Eye (tissue), 1 donor: ENCODE measurements at places on chromosomes 3 and 15.

GRCh38 chr3:44427683-44428082 lies 49.8 kb downstream of the ZNF445 start:
- DNase-seq: no peak

DNA sequence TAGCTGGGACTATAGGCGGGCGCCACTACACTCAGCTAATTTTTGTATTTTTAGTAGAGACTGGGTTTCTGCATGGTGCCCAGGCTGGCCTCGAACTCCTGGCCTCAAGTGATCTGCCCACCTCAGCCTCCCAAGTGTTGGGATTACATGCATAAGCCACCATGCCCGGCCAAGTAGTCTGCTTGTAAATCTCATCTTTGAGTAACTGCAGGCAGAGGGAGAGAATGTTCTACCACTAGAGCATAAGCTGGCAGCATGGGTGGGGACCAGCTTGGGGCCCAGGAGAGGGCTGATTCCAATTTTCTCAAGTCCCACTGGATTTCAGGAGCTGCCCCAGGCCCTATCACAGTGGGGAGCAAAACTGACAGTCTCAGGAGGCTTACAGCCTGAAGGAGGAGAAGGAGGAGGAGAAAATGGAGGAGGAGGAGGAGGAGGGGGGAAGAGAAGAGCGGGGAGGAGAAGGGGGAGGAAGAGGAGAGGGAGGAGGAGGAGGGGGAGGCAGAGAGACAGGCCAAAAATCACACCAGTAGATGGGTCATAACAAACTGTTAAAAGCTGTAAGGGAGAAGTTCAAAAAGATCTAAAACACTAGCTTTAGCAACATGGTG lies 229.1 kb upstream of the IGF1R start:
- DNase-seq: no peak

DNA sequence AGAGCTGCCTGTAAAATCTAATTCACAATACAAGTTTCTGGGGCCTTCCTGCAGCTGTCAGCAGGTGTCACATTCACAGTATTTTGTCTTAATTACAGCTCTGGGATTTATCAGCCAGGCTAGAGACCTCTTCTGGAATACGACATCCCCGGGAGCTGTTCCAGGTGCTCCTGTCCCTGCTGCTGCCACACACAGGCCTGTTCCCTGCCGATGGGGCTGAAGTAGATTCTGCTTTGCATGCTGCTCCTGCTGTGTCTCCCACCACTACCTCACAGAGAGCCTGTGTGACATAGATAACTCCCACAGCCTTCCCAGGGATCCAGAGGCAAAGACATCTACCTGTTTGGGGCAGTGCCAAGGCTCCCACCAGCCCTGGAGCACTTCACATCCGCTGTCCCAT lies 20.4 kb downstream of the COLQ start:
- DNase-seq: no peak

DNA sequence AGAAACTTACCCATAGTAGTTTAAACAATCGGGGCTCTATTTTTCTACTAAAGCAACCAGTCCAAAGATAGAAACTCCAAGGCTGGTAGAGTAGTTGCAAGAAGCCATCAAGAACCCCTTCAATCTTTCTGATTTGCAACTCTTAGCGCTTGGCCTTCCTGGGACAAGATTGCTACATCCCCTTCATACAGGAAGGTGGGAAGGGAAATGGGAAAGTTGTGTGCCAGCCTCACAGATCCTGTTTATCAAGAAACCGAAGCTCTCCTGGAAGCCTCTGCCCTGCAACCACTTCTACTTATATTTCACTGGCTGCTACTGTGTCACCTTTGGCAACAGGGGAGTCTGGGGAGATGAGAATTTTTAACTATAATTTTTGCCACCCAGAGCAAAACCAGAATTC lies 46.2 kb downstream of the OSBPL10 start:
- no peak for DNase-seq

DNA sequence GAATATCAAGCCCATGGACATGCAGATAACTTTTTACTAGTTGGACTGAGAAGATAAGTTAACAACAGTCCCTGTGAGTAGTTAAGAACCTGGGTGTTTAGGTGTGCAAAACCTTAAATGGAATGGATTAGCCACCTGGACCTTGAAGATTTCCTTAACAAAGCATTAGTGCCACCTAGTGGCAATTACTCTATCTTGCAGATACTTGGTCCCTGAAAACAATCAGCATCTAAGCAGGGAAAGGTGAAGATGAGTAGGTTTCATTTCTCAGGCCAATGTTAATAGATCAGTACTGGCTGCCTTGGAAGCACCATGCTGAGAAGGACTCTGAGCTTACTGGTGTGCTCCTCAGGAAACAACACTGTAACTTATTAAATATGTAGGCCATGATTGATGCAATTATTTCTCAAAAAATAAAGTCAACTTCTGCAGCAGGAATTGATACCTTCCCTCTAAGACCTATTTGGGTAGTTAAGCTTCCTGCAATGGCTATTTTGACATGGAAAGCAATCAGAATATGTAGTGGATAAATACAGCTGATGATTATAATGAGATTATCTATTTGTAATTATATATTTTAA lies 329.4 kb downstream of the TBC1D5 start:
- peak; percentile 57 for DNase-seq
